ENCODE measurements at places on chromosomes 2 and 18.
A peak's percentile ranks its signal among the peaks of the same experiment; 100 is the strongest.

GRCh38 chr2:232319803-232320442 is 58.6 kb upstream of the ALPP start:
- DNase-seq = no peak

GRCh38 chr2:46811379-46812310 is 104.0 kb downstream of the MCFD2 start:
- DNase-seq = no peak

DNA sequence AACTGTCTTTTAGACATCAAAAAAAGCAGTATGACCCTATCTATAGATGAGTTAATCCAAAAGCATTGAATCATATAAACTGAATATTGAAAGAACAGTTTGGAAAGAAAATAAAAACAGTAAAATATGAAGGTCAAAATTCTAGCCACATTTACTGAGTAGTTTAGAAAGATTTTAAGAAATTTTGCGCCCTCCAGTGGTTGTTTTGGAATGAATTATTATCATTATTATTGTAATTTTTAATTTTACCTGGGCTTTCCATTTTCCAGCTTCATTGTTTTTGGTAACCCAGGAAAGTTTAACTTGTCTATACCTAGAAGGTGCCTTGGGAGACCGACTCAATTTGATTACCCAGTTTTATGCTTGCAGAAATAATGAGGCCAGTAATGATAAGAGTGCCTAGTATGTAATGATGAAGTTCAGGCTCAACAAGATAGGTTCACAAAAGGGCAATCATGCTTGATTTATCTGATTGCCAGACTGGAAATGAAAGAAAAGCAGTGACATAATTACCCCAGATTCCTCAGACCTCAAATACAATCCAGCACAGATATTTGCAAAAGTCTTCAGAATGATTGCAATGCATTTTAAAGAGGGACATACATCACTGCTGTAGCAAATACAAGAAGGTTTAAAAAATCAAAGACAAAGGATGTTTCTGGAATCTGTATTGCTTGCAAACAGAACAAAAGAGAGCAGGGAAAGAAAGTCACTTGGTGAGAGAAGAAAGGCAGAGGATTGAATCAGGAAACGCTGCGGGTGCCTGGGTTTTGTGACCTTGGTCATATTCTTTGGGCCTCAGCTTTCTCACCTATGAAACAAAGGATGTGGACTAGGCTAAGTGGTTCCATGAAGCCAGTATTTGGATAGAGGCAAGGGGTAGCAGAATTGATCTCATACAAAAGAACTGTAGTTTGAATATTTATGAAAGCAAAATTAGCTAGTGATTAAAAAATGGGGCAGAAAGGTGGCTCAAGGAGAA is 153.8 kb downstream of the MAP2 start:
- DNase-seq = no peak

GRCh38 chr2:202494300-202495229 is 118.4 kb downstream of the BMPR2 start:
- DNase-seq = no peak

- DNase-seq = peak; percentile 76
These were observed 6.3 kb downstream of the HS6ST1 start for GRCh38 chr2:128312411-128312810.

GRCh38 chr2:226184940-226185615 is 614.5 kb downstream of the IRS1 start:
- no peak for DNase-seq
